Adipocyte (in vitro differentiated cells): ENCODE measurements at places on chromosomes 2 and 18.

GRCh38 chr2:68091439-68092034, 28.7 kb upstream of the C1D start:
- no peak for DNase-seq

DNA sequence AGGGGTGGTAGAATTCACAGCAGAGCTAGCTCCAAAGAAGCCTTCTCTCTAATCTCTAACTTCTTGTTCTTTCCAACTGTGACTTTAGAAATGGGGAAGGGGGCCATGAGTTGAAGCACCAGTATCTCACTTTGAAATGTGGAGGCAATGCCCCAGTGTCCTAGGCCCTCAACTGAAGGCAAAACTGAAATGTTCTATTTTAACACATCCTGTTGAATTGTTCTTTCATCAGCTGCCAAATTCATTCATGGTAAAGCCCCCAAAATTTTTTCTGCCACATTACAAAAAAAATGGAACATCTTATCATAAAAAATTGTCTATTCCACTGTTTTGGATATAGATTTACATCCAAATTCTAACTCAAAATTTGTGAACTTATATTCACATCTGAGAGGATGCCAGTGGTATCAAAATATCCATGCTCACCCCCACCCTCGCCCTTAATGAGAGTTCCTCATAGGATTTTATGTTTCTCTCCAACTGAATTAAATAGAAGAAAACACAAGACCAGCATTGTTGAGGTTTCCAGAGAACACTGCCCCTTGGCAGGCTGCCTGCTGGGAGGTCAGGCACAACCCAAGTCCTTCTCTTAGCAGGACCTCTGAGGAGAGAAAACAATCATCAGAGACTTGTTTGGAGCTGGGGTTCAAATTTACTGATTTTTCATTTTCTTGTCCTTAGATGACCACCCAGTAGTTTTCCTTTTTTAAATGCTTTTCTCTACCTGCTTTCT, 147.4 kb upstream of the PGAP1 start:
- peak; percentile 52 for DNase-seq

- no peak for DNase-seq
Measured at GRCh38 chr2:65313126-65313953, 85.7 kb downstream of the ACTR2 start.

DNA sequence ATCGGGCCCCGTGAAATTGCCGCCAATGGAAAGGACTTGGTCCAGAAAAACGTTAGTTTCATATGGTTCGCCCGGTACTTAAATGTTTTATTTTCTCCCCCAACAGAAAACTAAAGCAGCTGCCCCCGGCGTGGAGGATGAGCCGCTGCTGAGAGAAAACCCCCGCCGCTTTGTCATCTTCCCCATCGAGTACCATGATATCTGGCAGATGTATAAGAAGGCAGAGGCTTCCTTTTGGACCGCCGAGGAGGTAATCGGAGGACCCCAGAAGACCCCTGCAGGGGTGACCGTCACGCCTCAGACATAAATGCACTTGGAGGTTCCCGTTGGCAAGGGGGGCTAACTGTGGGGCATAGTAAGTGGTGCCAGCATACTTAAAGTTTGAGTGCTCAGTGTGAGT, 742 bp downstream of the RRM2 start:
- no peak for DNase-seq

- DNase-seq, result no peak
Measured at GRCh38 chr2:72900191-72900825, 13.1 kb downstream of the SPR start.

DNA sequence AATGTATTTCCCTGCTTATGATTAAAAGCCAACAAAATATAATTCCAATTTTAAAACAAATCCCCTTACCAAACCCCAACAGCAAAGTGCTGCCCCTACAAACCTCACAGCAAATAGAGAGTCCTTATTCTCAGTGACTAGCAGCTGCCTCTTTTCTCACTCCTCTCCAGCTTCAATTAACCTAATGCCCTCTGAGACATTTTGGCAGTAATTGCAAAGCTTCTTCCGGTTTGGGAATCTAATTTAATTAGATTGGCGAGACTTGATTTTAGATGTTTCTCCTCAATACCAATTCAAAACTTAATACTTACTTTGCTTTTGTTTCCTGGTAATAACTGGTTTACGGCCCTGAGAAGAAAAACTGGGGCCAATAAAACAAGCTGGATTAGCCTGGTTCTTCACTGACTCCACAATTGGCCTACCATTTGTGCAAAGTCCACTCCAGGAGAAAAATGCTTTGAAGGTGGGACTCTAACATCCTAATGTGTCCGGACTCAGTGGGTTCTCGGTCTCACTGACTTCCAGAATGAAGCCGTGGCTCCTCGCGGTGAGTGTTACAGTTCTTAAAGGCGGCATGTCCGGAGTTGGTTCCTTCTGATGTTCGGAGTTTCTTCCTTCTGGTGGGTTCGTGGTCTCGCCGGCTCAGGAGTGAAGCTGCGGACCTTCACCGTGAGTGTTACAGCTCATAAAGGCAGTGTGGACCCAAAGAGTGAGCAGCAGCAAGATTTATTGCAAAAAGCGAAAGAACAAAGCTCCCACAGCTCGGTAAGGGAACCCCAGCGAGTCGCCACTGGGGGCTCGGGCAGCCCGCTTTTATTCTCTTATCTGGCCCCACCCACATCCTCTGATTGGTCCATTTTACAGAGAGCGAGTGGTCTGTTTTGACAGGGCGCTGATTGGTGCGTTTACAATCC, 52.8 kb downstream of the SLC35F5 start:
- no peak for DNase-seq
